ENCODE measurements at places on chromosomes 2 and 18. TPM values are rescaled to one million over a fixed set of nuclear protein-coding genes. Genes with fewer than 3 reads are reported as not detected.

Gene MSH6
- 24.0 TPM for total RNA-seq

Gene ILKAP
- 25.0 TPM for total RNA-seq

Gene SLC20A1
- 25.4 TPM for total RNA-seq

Gene VIL1
- not detected for total RNA-seq

Gene CXCR1
- total RNA-seq = not detected

Gene ABCG8
- total RNA-seq = not detected

Gene ECEL1
- 0.19 TPM for total RNA-seq

Gene C2orf42
- 8.0 TPM for total RNA-seq

Gene LCT
- not detected for total RNA-seq

Gene NRP2
- total RNA-seq = 14.7 TPM

Gene SOX11
- not detected for total RNA-seq

GRCh38 chr2:62456721-62457539, 49.1 kb downstream of the TMEM17 start:
- DNase-seq = peak; percentile 15

DNA sequence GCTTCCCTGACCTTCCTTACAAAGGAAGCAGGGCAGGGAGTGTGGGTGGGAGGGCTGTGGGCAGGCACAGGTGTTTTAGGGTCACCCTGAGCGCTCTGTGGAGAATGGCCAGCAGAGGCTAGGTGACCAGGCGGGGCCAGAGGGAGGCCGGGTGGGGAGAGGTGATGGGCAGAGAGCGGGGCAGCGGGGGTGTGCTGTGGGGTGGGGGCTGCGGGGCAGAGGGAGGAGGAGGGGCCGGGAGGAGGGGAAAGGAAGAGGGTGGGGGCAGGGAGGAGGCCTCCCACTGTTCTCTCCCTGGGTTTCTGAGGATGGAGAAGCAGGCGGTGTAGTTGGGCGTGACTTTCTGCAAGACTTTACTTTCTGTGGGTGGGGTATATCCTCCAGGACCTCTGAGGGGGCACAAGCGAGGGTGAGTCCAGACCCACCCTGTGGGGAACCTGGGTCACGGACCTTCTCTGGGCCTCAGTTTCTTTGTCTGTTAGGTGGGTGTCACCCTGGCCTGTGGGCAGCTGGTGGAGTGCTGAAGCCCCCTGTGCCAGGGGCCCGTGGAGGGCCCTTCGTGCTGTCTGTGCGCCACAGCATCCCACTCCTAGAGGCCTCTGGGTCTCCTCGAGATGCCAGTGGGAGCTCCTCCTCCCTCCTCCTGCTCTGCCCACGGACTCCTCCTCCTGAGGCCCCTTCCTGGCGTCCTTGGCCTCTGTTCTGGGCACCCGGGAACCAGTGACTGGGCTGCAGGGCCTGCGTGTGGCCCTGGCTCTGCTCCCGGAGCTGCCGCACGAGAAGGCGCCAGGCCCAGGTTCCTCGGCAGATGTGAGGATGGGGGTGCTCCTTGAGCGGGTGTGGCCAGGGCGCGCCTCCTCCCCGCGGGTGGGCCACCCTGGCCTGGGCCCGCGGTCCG, 6.3 kb upstream of the NEU4 start:
- DNase-seq = no peak

- no peak for DNase-seq
Measured at GRCh38 chr2:236809716-236810115, 240.1 kb downstream of the ACKR3 start.

DNA sequence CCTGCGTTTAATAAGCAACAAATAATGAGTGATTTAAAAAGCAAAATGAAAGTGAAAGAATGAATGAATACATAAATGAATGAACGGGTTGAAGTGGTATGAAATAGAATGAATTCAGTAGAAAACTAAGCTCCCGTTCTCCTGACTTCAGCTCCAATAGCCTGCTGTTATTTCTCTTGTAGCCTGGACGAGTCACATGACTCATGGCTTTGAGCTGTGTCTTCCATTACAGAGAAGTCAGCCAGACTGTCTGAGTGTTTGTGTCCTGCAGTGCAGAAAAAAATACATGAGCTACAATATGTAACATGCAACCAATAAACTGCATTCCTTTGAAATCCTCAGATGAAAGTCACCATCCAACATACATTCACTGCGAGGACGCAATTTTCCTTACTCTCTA, 21.2 kb downstream of the SCG2 start:
- DNase-seq = no peak

DNA sequence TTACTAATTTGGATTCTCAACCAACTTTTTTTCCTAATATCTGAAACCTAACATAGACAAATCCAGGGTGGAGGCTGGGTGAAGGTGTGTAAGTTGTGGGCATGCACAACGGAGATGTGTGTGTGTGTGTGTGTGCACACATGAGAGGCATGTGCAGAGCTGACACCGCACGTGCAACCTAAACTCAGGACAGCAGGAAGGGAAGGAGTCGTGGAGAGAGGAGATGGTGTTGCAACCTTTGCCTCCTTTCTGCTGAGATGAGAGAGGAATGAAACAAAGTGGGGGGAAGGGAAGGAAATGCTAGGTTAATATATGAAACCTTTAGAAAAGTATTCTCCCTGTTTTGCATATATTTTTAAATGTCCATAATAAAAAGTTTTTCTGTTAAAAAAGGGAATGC, 64.7 kb downstream of the KCTD1 start:
- DNase-seq = no peak

DNA sequence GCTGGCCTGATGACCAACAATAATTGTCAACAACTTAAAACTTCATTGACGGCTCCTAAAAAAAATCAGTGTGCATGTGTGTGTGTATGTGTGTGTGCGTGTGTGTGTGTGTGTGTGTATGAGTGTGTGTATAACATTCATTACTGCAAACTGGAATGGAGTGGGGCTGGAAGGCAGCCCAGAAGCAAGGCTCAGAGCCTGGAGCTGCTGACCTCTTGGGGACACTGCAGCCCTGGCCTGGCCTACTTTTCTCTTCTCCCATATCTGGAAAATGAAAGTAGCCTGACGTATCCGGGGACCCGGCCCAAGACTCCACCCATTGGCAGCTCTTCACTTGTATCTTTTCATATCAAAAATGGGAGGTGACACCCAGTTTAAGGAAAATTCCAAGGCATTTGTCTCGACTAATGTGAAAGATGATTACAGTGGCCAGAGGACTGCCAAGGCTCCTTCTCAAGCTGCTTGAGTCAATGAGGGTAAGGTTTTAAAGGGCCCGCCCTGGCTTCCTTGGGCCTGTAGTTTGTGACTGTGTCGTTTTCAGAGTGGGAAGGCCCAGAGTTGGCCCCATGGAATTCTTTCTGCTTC, 72.4 kb upstream of the IL1R1 start:
- DNase-seq = no peak

GRCh38 chr2:7161501-7161900, 244.3 kb downstream of the RNF144A start:
- no peak for DNase-seq

- DNase-seq = no peak
Measured at GRCh38 chr2:14634489-14635390, 2.2 kb downstream of the LRATD1 start.

GRCh38 chr18:67467188-67467587, 49.3 kb downstream of the DSEL start:
- no peak for DNase-seq

GRCh38 chr2:99373144-99373543, 36.0 kb downstream of the EIF5B start:
- DNase-seq = no peak

GRCh38 chr18:13465476-13465875, 246.9 kb downstream of the LDLRAD4 start:
- no peak for DNase-seq

GRCh38 chr2:165287094-165287778, 48.0 kb downstream of the SCN2A start:
- no peak for DNase-seq

DNA sequence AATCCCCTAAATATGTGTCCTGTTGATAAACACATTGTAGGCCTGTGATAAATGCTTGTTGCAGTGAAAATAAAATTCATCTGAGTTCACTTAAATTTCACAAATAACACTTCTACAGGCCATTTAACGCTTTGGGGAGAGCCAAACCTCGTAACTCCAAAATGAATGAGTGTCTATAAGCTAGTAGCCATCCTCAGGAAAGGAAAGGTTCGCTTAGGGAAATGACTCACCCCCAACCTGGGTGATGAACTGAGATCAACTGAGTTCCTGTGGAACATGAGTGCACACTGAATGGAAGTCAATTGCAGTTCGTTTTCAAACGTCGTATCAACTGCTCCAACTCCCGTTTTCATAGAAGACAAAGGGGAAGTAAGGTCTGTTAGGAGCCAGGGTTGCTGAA, 527.6 kb upstream of the ID2 start:
- no peak for DNase-seq

GRCh38 chr18:75216212-75216910, 5.8 kb downstream of the TSHZ1 start:
- no peak for DNase-seq

- DNase-seq = no peak
Measured at GRCh38 chr18:72840109-72840508, 27.7 kb downstream of the NETO1 start.

DNA sequence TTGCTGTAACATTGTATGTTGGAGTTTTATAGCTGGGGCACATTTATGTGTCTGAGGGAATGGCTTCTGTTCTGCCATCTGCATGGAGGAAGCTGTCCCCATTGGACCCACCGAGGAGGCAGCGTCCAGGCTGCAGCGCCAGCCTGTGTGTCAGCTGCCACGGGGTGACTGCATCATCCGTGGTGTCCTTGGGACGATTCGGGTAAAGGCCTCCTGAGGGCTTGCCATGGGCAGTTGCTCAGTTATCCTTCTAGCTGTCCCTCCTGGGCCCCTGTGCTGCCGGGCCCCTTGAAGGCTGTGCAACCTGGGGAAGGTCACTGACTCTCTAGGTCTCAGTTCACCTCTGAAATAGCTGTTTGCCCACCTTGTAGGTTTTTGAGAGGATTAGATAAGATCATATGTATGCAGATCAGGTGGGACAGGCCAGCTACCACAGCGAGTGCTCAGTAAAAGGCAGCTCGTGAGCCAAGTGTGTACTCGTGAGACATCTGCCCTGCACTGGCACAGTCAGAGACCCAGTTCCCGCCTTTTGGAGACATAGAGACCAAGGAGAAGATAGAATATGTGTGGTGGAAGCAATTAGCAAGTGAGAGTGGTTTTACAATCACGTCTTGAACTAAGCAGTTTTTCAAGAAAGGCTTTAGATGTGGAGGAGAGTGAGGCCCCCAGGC, 10.6 kb downstream of the LDLRAD4 start:
- DNase-seq = no peak

All from esophagus squamous epithelium (tissue), 5 donors.